ENCODE measurements at places on chromosomes 11 and 22.

GRCh38 chr11:120258661-120259060 is 18.7 kb downstream of the POU2F3 start:
- DNase-seq, result no peak

DNA sequence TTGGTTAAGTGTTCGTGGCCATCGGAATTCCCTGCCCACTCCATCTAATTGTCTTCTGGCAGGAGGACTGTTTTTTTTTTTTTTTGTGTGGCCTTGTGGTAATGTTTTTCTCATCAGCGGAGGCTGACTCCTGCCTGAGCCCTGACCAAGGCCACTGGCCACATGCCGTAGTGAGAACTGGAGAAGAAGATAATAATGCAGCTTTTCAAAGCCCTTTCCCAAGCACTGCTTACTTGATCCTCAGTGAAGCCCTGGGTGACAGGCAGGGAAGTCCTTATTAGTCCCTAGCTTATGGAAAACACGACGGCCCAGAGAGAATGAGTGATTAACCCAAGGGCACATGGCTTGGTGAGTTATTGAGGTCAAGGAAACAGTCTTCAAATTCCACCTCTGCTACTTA is 71.2 kb downstream of the ADM start:
- no peak for DNase-seq

DNA sequence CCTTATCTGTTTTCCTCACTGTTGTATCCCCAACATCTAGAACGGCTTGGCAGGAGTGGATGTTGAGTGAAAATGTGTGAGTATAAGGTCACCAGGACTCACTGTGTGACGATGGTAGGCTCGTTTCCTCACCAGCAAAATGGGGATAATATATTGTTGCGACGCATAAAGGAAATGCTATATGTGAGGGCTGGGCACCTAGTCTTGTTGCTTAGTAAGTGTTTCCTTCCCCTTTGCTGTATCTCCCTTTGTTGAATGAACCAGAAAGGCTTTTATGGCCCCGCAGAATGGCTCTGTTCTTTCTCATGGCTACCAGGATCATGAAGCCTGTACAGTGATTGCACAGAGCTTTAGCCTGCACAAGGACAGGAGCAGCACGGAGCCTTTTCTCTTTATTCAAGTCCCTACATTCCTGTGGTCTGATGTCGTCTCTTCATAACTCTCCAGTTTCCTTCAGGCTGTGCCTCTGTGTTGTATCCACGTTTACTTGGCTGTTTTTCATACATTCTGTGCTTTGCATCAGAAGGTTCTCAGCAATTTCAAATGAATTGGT is 5.4 kb downstream of the TNRC6B start:
- no peak for DNase-seq

DNA sequence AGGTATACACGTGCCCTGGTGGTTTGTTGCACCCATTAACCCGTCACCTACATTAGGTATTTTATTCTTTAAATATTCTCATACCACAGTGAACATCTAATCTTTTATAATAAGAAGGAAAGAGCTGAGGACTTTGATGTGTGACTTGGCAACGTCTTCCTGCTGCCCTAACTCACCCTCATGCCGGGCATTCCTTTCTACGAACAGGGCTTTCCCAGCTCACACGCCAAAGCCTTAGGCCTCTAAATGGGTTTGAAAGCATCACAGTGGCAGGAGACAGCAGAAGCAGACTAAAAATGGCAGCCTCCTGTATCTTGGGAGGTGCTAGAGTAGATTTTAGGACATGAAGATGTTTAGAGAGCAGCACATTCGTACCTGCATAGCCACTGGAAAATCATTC is 52.6 kb downstream of the CLTCL1 start:
- DNase-seq, result no peak

- no peak for DNase-seq
These were observed 40.3 kb upstream of the TTLL12 start for GRCh38 chr22:43227239-43227630.

- DNase-seq, result no peak
These were observed 69.9 kb downstream of the PTPRJ start for GRCh38 chr11:48050304-48050703.

- no peak for DNase-seq
These were observed 352.2 kb upstream of the CTSC start for GRCh38 chr11:88689548-88690240.
